Natural killer cell (primary cell): ENCODE measurements at places on chromosomes 4 and X. TPM values are rescaled to one million over a fixed set of nuclear protein-coding genes. Genes with fewer than 3 reads are reported as not detected.

The UBE2K gene
- 43.6 TPM for total RNA-seq

GRCh38 chr4:159540038-159540437, 437.2 kb downstream of the RAPGEF2 start:
- no peak for DNase-seq

GRCh38 chrX:119228512-119229252, 7.4 kb upstream of the PGRMC1 start:
- no peak for DNase-seq

DNA sequence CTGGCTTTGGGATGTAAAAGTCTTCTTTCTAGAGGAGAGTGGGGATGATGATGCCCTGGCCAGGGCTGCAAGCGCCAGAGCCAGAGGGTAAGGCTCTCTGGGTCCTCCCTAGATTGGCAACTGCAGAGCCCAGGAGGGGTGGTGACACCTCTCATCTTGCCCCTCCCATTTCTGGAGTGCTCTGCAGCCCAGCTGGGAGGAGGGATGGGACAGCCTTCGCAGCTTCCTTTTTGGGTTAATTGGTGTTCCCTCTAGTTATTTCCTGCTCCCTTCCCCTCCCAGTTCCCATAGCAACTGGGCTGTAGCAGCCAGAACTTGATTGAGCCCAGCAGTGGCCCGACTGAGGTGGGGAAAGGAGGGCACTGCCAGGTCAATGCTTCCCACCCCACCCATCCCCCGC, 19.2 kb downstream of the NALF2 start:
- no peak for DNase-seq

GRCh38 chrX:20639115-20639514, 372.4 kb upstream of the RPS6KA3 start:
- no peak for DNase-seq

GRCh38 chrX:5650904-5651303, 577.8 kb downstream of the NLGN4X start:
- DNase-seq, result no peak

The PRR32 gene
- total RNA-seq, result not detected
